ENCODE measurements at places on chromosomes 5 and 9.
A peak's percentile ranks its signal among the peaks of the same experiment; 100 is the strongest.

DNA sequence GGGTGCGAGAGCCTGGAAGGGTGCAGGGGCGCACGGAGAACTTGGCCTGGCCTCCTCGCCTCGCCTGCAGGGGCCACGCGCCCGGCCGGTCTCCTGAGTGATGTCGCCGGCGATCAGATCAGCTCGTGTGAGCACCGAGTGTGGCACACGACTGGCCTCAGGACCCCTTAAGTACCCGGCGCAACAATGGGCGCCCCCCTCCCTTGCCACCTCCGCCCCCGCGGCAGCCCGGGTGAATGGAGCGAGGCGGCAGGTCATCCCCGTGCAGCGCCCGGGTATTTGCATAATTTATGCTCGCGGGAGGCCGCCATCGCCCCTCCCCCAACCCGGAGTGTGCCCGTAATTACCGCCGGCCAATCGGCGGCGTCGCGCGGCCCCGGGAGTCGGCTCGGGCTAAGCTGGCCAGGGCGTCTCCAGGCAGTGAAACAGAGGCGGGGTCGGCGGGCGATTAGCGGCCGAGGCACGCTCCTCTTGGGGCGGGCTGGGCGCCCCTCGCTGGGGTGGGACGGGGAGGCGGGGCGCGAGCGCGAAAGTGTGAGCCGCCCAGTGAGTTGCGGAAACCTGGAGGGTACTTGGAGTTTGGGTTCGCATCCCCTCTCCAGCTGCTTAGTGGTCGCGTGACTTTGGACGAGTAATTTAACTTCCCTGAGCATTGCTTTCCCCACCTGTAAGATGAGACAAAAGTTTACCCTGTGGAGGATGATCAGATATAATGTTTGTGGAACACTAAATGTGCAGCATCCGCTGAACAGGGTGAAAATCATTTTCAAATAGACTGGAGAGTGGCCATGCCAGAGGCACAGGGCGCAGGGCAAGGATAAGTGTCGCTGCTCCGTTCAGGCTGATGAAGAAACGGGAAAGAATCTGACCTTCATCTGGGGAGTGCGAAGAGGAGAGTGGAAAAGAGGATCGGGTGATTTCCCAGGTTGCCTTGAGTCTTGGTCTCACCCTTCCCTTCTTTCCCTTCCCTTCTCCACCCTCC, at the start of gene NEUROG1:
Gene NEUROG1, minus strand, starts transcription at position 145 of the 982 bp plus-strand sequence. CDS start 274 bp downstream, outside the sequence.
- DNase-seq = no peak

DNA sequence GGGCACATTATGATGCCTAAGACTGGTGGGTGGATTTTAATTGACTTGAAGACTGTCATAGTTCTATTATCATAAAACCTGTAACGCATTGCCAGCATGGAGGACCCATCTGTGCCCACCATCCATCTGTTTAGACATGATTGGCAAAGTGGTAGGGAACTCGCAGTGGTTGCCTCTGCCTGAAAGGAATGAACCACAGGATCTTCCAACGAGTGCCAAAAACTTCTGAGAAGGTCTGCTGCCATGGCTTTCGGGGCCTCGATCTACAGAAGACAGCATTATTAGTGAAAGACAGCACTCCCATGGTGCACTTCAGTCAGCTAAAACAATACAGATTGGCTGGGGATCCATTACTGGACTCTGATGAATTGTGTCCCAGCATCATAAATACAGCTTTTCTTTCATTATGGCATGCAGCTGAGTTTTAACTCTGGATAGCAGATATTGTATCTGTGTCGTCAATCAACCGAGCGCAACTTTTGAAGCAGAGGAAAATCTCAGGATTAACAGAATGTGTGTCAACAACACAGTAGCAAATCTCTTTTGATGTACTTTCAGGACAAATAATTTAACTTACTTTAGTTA, 74.3 kb downstream of the ZDHHC21 start:
- no peak for DNase-seq

- DNase-seq = peak; percentile 62
These were observed 1639.4 kb upstream of the C9orf72 start for GRCh38 chr9:29212397-29213387.

GRCh38 chr5:168216989-168217388, 74.5 kb upstream of the WWC1 start:
- no peak for DNase-seq

DNA sequence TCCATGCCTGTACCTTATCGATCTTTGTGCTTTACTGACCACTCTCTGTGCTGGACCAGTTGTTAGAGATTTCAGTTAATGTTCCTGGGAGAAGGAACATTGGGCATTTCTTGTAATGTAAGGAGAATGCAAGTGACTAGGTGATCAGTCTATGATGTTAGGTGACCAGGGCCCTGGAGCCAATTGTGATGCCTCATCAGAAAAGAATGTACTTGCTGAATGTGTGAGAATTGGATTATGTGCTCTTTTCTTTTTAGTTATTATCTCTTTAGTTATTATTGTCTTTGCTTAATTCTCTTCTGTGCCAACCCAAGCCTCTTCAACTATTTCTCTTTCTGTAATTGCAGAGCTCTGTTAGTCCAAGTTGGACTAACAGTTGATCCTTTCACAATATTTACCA, 92.9 kb downstream of the LRRC70 start:
- DNase-seq = no peak

DNA sequence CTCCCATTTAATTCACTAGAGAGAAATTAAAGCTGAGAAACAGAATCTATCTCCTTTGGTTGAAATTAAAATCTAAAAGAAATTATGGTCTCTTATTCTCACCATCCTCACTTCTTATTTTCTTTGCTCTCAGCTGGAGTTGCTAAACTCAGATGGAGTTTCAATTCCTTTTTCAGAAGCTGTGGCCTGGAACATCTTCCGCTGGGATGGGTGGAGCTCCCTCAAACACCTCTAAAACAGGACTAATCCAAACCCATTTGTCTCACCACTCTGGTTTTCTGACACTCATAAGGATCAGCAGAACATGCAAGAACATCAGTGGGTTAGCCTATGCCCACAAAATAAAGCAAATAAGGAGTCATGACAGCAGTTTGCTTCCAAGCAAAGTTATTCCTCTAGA, 39.6 kb upstream of the CEP78 start:
- DNase-seq = no peak

- DNase-seq = no peak
These were observed 20.4 kb upstream of the MED10 start for GRCh38 chr5:6398570-6399230.

DNA sequence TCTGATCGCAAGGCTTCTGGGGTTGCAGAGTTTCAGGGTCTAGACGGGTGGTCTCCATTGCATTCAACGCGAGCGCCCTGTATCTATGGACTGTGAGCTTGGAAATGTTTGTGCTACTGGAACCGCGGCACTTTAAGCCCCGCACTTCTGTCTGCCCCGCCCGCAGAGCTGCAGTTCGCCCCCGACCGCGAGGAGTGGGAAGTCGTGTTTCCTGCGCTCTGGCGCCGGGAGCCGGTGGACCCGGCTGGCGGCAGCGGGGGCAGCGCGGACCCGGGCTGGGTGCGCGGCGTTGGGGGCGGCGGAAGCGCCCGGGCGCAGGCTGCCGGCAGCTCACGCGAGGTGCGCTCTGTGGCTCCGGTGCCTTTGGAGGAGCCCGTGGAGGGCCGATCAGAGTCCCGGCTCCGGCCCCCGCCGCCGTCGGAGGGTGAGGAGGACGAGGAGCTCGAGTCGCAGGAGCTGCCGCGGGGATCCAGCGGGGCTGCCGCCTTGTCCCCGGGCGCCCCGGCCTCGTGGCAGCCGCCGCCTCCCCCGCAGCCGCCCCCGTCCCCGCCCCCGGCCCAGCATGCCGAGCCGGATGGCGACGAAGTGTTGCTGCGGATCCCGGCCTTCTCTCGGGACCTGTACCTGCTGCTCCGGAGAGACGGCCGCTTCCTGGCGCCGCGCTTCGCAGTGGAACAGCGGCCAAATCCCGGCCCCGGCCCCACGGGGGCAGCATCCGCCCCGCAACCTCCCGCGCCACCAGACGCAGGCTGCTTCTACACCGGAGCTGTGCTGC, 1.0 kb downstream of the ADAMTS19 start:
- no peak for DNase-seq

DNA sequence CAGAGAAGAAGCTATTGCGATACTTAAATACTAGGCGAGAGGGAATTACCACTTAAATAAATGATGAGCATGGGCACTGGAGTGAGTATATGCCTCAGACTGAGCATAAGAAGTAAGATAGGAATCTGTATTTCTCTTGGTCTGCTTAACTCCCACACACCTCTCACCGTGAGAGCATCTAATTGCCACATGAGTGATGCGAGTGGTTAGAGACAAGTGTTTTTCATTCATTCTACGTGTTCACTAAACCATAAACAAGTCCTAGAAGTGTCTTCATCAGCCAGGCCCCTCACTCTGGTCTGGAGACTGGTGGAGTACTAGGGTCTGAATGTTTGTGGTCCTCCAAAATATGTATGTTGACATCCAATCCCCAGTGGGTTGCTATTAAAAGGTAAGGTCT, 150.2 kb upstream of the SLC12A2 start:
- DNase-seq = no peak

- DNase-seq = no peak
These were observed 418.5 kb upstream of the MEF2C start for GRCh38 chr5:89301321-89302025.

- no peak for DNase-seq
These were observed 245.8 kb upstream of the PCSK5 start for GRCh38 chr9:75644649-75645048.

DNA sequence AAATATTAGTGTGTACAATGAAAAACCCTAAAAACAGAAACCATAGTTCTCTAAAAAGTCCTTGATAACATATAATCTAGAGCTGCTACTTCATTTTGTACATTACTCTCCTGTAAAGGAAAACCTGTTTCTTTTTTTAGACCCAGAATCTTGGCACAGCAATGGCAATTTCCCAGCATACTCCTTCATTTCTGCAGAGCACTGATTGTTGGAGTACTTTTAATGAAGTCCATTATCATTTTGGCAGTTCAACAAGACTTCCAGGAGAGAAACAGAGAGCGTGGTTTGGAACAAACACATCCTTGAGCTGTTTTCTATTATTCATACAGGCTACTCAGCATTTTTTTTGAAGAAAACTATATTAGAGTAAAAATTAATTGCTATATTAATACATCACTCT, 22.7 kb upstream of the MROH2B start:
- no peak for DNase-seq

GRCh38 chr5:150757087-150757649, 1.6 kb downstream of the DCTN4 start:
- no peak for DNase-seq

DNA sequence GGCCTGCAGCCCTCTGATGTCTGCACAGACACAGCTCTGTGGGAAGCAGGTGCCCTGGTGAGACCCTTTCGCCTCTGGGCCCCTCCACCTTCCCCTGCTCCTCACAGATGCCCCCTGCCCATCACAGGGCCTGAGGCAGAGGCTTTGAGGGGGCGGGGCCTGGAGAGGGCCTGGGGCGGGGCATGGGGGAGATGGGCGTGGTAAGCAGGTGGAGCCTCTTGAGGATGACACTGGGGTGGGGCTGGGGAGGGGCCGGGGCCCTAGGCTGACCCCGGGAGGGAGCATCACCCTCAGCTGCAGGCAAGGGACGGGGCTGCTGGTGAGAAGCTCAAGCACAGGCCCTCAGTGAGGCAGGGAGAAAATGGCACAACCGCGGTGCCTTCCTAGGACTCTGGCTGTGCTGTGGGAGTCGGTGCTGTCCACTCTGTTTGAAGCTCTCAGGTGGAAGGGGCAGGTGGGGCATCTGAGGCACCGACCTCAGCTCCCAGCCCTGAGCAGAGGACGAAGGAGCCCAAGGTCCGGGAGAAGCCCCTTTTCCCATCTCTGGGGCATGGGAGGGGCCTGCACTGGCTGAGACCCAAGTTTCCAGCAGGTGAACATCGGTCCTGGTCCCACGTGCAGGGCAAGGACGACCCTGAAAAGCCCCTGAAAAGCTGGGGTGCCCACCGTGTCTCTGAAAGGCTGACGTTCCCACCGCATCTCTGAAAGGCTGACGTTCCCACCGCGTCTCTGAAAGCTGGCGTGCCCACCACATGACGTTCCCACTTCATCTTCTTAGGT, 17.5 kb upstream of the SLC9A3 start:
- DNase-seq = peak; percentile 44

- no peak for DNase-seq
These were observed 51.0 kb downstream of the FER start for GRCh38 chr5:108798513-108799265.

- DNase-seq = no peak
These were observed 224.8 kb downstream of the ENC1 start for GRCh38 chr5:74415695-74416102.

- DNase-seq = no peak
These were observed 22.8 kb upstream of the CERCAM start for GRCh38 chr9:128397831-128398230.

- DNase-seq = no peak
These were observed 26.8 kb downstream of the WWC1 start for GRCh38 chr5:168318240-168318639.

DNA sequence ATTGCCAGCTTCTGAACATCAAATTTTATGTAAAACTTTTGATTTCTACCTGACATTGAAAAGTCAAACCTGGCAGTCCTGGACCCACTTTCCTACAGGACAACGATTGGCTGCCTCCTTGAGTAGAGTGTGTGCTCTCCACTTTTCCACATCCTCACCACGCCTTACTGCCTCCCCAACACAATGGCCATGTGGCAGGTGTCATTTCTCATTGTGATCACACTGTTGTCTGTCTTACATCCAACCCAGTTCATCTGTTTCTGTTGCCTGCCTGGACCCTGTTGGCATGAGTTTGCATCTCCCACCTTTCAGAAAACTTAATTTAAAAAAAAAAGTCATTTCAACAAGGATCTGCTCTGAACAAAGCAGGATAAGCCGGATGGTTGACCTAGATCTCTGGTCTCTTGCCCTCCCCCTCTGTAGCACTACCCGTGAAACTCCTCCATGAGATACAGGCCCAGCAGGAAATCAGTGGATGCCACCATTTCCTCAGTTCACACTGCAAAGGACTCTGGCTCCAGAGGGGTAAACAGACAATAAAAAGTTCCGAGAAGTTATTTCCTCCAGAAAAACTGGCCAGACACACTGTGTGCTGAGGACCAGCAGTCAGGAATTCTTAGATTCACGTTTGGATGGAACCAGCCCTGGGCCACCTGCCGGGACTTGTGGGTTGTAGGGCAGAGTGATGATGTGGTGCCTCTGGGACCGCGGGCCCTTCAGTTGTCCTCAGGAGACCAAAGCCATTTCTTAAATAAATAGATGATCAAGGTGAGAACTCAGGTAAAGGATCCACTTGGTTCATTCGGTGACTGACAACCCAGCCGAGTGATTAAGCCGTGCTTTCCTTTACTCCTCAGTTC, 48.6 kb downstream of the AMBP start:
- DNase-seq = no peak

GRCh38 chr9:26940779-26941178, 6.3 kb downstream of the PLAA start:
- DNase-seq = no peak

GRCh38 chr9:126033956-126034355, 286.8 kb downstream of the PBX3 start:
- DNase-seq = peak; percentile 62

- no peak for DNase-seq
These were observed 57.7 kb downstream of the CYSTM1 start for GRCh38 chr5:140232731-140233130.

- DNase-seq = no peak
These were observed 122.5 kb downstream of the TRPM3 start for GRCh38 chr9:70998962-70999361.

- DNase-seq = no peak
These were observed 34.2 kb upstream of the STRBP start for GRCh38 chr9:123302348-123303214.
